Activated naive CD8-positive, alpha-beta T cell treated with anti-CD3 and anti-CD28 coated beads for 36 hours (primary cell): ENCODE measurements at places on chromosomes 4 and X. TPM values are rescaled to one million over a fixed set of nuclear protein-coding genes. Genes with fewer than 3 reads are reported as not detected.

The AKAP4 gene
- total RNA-seq, result not detected

The XAGE2 gene
- total RNA-seq, result not detected

The RBM10 gene
- total RNA-seq, result 69.0 TPM

The F11 gene
- total RNA-seq, result not detected

The AR gene
- total RNA-seq, result not detected

The BEX1 gene
- 0.84 TPM for total RNA-seq

The AMOT gene
- total RNA-seq, result 2.3 TPM

The RFC1 gene
- total RNA-seq, result 117 TPM

The CD38 gene
- total RNA-seq, result 42.1 TPM

The TBC1D1 gene
- total RNA-seq, result 80.3 TPM

The GLUD2 gene
- total RNA-seq, result 0.21 TPM

The ETDA gene
- total RNA-seq, result not detected

The KLHL13 gene
- 5.1 TPM for total RNA-seq

The TKTL1 gene
- total RNA-seq, result 1.1 TPM
